ENCODE measurements at places on chromosomes 4 and X. TPM values are rescaled to one million over a fixed set of nuclear protein-coding genes. Genes with fewer than 3 reads are reported as not detected.

DNA sequence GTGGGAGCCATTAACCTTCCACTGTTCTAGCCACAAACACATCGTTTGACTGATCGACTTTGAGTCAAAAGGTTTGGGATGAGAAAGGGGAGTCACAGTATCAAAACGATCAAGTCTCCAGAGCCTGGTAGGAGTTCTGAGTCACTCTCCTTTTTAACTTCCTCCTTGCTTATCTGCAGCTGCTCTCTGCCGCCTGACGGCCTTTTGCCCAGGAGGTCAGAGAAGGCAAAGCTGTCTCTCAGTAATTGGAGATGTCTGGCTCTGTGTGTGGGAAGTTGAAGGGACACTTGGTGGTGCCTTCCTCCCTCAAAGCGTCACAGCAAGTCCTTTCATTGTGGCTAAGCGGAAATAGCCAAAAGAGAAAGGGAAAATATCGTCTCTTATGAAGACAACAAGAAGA, 63.1 kb downstream of the ANOS1 start:
- no peaks in the 10 kb centered on the region for H3K36me3 ChIP-seq
- no peaks in the 10 kb centered on the region for H3K27me3 ChIP-seq
- no peak overlapping the region for H3K4me3 ChIP-seq
- no peaks in the 10 kb centered on the region for H3K4me1 ChIP-seq
- no peak overlapping the region for H3K27ac ChIP-seq

- no peaks in the 10 kb centered on the region for H3K27me3 ChIP-seq
- peak; percentile 43 for DNase-seq
- no peak overlapping the region for H3K27ac ChIP-seq
- no peaks in the 10 kb centered on the region for H3K36me3 ChIP-seq
- H3K4me3 ChIP-seq, result no peak overlapping the region
Measured at GRCh38 chr4:8044699-8045098, 105.0 kb upstream of the AFAP1 start.

UCP1 gene
- total RNA-seq, result not detected

CSAG1 gene
- total RNA-seq, result not detected

DNA sequence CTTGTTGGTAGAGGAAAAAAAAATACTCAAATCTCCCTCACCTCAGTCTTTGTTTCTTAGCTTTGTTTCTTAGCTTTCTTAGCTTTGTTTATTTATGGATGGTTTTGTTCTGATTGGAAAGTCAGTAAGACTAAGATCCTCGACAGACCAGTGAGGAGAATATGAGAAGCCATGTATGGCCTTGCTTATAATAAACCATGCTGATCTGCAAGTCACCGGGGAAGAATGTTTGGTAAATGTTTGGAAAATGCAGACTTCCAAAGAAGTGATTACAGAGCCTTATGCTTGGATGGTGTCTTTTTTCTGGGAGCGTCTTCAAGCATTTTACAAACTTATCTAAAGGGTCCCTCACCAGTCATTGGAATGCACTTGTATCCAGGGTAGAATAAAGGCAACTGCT, 90.1 kb upstream of the NOCT start:
- no peak overlapping the region for H3K27ac ChIP-seq
- no peak for DNase-seq
- no peaks in the 10 kb centered on the region for H3K4me1 ChIP-seq
- no peaks in the 10 kb centered on the region for H3K36me3 ChIP-seq

All from transverse colon (tissue), 4 donors.